ENCODE measurements at places on chromosomes 6 and 20.

DNA sequence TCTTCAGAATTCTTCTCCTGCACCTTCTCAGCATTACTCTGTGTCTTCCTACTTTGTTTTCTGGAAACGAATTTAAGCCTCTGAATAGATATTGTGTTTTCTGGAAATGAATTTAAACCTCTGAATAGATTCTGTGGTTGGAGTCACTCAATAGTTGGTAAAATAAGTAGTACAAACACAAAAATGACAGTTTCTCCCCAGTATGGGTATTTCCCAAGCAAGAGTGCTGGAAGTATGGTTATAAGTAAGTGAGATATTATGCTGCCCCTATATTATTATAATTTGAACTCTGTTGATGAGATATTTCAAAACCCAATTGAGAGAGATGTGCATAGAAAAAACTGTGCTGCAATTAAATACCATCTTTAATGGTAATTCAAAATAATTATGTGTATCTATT is 94.9 kb downstream of the TINAG start:
- DNase-seq = no peak

DNA sequence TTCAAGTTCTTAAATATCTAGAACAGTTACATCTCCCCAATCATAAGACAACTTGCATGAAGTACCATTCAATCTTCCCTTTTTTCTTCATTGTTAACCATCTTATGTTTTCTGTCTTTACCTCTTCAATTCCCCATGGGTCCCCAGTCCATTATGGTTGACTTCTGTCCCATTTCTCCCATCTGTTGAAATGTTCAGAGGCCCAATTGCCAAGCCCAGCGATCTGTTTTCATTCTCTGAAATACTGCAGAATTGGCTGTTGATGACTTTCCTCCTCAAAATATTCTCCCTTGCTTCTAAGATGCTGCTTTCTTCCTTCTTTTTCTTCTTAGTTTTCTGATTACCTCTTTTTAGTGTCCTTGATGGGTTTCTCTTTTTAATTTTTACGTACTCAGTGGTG is 26.0 kb downstream of the DSTN start:
- DNase-seq = no peak

DNA sequence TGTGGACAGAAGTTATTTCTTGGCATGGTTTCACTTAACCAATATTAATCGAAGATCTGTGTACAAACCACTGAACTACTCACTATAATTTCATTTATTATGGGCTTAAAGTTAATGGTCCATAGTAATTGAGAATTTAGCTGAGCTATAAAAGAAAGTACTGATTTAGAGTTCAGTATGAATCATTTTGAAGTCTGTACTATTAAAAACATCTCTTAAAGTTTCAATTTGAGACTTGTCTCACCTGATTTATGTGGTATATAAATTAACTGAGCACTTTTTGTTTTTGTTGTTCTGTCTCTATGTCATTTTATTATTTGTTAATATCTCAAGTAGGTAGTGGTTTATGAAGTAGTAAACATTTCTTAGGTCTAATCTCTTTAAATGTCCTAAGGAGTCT is 24.9 kb downstream of the KPNA5 start:
- no peak for DNase-seq

- no peak for DNase-seq
Observed at GRCh38 chr6:113381959-113382358, 475.2 kb upstream of the MARCKS start.

- no peak for DNase-seq
Observed at GRCh38 chr6:11224966-11225463, 7.5 kb downstream of the NEDD9 start.

DNA sequence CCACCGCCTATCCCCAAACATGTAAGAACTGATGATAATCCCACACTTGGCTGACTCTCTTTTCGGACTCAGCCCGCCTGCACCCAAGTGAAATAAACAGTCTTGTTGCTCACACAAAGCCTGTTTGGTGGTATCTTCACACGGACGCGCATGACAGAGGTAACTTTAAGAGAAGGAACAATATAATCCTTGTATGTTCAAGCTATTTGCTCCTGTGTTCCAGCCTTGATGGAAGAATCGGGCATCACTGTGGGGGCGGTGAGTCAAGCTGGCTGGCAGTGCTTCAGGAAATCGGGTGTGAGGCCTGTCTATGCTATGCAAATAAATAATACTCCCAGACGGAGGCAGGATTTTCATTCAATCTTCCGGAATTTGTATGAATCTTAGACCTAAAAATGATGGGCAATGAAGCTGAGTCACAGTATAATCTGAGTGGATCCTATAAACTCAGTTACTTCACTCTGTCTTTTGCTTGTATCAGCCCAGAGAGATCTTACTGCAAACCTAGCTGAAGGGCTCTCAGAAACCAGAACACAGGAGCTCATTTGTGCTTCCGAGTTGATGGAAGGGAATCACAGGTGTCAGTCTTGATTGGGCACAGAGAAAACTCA is 45.2 kb upstream of the NT5E start:
- no peak for DNase-seq

- no peak for DNase-seq
Observed at GRCh38 chr6:33373960-33374910, 17.4 kb upstream of the KIFC1 start.

GRCh38 chr6:149425754-149426153 is 25.7 kb downstream of the SUMO4 start:
- no peak for DNase-seq

GRCh38 chr6:170152989-170153388 is 137.9 kb downstream of the DLL1 start:
- no peak for DNase-seq

GRCh38 chr20:50323209-50323608 is 132.6 kb downstream of the CEBPB start:
- no peak for DNase-seq

DNA sequence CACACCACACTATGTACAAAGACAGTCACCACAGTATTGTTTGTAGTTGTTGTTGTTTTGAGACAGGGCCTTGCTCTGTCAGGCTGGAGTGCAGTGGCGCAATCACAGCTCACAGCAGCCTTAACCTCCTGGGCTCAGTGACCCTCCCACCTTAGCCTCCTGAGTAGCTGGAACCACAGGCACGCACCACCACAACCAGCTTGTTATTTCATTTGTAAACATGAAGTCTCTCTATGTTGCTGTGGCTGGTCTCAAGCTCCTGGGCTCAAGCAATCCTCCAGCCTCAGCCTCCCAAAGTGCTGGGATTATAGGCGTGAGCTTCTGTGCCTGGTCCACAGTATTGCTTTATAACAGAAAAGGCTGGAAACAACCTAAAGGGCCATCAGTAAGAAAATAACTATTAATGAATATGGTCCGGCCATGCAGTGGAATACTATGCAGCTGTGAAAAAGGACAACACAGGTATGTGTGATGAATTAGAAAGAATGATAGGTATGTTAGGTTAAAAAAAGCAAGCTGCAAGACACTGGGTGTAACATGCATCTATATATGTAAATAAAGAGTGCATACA is 30.0 kb upstream of the PTGIS start:
- DNase-seq = no peak

DNA sequence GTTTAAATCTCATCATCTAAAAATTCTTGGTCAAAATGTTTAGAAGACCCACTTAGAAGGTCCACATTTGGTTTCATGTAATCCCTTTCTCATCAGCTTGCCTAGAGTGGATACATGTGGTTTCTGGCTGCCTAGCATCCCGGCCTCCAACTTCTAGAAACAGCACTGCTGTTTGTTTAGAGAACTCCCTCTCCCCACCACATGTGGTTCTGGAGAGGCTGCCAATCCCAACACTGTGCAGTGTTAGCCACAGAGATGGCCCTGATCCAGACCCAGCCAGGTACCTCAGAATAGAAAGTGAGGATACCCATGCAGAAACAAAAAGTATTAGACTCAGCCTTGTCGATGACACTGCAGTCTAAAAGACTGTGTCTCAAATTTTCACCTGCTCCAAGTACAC is 241.8 kb downstream of the BCKDHB start:
- DNase-seq = no peak

- DNase-seq = no peak
Observed at GRCh38 chr6:166560222-166560621, 26.3 kb downstream of the RAMACL start.

- DNase-seq = peak; percentile 94
Observed at GRCh38 chr6:37051138-37052026, 45.9 kb downstream of the FGD2 start.

DNA sequence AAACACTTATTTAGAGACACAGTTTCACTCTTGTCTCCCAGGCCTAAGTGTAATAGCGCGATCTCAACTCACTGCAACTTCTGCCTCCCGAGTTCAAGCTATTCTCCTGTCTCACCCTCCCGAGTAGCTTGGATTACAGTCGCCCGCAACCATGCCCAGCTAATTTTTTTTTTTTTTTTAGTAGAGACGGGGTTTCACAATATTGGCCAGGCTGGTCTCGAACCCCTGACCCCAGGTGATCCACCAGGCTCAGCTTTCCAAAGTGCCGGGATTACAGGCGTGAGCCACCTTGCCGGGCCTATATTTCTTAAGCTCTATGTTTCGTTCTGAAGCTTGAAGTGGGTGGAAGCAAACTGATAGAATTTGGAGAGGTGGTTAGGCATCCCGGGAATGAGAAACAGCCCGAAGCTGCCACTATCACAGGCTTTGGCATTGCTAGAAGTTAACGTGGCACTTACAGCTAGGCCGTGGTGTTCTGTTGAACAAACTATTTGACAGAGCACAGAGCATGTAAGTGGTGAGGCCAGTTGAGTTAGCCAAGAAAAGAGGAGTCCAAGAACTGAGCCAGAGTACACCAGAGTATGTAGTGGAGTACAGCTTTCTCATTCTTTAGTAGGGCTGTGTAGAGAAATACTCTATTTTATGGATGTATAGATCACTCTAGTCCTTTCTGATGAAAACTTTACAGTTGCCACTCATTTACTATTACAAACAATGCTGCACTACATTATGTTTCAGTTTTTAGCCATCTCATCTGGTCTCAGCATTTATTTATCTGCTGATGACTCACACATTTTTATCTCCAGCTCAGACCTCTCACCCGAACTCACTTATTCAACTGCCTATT is 62.0 kb upstream of the HFE start:
- DNase-seq = no peak

DNA sequence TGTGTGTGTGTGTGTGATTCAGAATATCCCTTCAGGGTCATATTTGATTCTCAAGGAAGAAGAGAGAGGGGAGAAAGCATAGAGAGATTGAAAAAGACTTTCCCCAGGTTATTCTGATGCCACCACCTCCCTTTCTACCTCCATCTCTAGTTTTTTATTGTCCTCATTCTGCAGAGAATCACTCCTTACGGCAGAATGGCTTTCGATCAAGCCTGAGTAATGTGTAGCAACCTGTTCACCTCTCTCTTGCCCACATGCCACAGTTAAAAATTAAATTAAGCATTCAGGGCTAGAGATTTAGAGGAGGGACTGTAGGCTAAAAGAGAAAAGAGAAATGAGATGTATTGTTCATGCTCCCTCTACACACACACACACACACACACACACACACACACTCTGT is 18.1 kb downstream of the KLHL32 start:
- DNase-seq = no peak

DNA sequence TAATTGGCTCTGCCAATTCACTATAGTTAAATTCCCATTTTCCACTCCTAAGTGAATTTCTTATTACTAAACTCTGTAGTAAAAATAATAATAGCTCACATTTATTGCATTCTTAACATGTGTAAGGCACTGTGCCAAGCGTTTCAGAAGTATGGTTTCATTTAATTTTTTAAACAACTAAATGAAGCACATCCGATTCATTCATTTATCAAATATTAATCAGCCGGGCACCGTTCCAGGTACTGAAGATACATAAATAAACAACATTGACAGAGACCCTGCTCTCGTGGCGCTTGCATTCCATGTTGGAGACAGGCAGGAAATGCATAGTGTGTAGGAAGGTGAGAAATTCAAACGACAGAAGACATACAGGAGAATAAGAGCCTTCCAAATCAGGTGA is 423.2 kb upstream of the JARID2 start:
- DNase-seq = no peak

DNA sequence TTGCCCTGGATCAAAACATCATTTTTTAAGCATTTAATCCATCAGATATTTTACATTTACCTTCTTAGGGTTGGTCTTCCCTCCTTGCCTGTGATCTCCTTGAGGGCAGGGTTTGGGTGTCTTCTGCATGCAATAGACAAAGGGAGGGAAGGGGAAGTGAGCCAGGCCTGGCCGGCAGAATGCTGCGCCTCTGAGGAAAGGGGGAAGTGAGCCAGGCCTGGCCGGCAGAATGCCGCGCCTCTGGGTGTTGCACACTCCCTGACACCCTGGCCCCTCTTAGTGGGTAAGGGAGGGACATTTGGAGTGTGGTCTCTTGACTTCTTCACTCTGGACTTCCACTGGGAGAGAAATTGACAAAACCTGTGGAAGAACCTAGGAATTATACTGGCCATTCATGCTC is 12.4 kb downstream of the PSMF1 start:
- DNase-seq = no peak

DNA sequence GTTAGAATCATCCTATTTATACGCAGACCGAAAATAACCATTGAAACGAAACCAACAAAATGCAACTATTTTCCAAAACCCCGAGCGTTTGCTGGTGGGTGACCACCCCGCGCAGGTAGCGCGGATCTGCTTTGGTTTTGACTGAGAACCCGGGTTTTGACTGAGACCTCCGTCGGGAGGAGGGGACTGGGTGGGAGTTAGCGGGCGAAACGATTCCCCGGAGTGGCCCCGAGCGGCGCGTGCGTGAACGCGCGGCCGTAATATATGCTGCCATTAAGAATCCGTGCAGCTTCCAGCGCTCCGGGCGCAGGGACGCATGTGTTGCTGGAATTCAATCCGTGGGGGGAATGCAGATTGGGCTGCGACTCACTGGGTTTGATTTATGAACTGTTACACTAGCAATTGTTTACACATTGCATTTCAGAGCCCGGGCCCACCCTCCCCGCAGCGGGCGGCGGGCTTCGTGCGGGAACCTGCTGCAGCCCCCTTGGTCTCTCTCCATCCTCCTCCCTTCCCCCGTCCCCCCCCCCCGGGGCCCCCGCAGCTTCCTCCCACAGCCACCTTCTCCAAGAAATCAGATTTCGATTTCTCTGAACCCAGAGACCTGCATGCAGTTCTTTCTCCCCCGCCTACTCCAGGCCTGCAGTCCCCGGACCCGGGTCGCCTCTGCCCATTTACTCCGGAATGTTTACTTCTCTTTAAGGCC is 9.9 kb downstream of the NRN1 start:
- DNase-seq = peak; percentile 49

DNA sequence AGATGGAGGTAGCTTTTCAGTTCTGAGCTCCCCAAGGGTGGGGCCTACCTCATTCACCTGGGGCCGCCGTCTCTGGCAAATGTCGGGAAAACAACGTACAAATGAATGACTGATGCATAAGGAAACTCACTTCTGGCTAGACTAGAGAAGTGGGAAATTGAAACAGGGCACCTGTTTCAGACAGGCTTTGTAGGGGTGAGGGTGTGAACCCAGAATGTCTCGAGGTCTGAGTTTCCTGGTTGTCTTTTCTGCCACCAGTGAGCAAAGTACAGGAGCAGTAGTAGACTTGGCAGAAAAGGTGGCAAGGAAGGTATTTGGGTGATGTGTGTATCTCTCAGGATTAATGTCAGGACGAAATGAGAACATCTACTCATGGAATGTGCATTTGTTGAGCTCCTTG is 308.5 kb downstream of the CLIC5 start:
- DNase-seq = no peak

- DNase-seq = no peak
Observed at GRCh38 chr6:14693301-14694192, 552.3 kb upstream of the JARID2 start.

- no peak for DNase-seq
Observed at GRCh38 chr6:131966443-131966842, 15.3 kb upstream of the CCN2 start.

GRCh38 chr6:210104-210456 is 82.2 kb upstream of the DUSP22 start:
- DNase-seq = no peak

Data from activated naive CD4-positive, alpha-beta T cell treated with anti-CD3 and anti-CD28 coated beads, Interleukin-2, amount 10 ng/mL, durations not matched to agents 7 days and 5 days (primary cell).